ENCODE measurements at places on chromosomes 3 and 15.

DNA sequence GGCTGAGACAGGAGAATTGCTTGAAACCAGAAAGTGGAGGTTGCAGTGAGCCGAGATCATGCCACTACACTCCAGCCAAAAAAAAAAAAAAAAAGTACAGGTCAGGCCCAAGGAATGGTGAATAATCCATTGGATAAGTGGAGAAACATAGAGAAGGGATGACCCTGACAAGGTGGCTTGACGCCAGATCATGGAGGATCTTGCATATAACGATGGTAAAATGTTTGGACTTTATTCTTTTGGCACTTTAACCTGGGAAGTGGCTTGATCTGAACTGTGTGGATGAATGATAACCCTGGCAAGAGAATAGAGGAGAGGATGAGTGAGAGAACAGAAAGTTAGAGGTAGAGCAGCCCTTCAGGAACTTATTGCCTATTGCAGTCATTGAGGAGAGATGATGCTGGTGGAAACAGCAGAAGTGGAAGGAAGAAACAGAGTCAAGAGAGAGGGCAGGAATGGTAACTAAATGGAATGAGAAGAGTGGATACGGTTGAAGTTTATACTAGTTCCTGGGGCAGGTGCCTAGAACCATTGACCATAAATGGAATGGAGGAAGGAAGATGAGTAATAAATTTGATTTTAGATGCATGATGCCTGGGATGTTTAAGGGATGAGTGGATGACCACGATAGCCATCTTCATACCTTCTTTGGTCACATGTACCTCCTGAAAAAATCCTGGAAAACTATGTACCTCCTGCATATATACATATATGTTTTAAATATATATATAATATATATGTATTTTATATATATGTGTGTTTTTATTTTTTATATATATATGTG is 57.8 kb downstream of the BLM start:
- DNase-seq = no peak

GRCh38 chr3:4047366-4047765 is 248.1 kb downstream of the LRRN1 start:
- DNase-seq = no peak

- DNase-seq = no peak
Measured at GRCh38 chr3:89560568-89560967, 453.1 kb downstream of the EPHA3 start.

DNA sequence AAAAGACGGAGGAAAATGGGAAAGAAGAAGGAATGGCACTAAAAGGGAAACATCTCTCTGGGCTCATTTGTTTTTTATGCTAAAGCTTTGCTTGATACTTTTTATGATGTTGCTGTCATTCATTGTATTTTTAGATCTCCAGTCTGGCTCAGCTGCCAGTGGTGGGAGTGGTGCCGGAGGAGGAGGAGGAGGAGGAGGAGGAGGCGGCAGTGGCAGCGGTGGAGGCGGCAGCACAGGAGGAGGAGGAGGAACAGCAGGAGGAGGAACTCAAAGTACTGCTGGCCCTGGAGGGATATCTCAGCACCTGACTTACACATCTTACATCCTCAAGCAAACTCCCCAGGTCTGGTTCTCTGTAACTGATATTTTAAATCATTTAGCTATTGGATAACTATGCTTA is 49.6 kb downstream of the MAP6D1 start:
- no peak for DNase-seq

DNA sequence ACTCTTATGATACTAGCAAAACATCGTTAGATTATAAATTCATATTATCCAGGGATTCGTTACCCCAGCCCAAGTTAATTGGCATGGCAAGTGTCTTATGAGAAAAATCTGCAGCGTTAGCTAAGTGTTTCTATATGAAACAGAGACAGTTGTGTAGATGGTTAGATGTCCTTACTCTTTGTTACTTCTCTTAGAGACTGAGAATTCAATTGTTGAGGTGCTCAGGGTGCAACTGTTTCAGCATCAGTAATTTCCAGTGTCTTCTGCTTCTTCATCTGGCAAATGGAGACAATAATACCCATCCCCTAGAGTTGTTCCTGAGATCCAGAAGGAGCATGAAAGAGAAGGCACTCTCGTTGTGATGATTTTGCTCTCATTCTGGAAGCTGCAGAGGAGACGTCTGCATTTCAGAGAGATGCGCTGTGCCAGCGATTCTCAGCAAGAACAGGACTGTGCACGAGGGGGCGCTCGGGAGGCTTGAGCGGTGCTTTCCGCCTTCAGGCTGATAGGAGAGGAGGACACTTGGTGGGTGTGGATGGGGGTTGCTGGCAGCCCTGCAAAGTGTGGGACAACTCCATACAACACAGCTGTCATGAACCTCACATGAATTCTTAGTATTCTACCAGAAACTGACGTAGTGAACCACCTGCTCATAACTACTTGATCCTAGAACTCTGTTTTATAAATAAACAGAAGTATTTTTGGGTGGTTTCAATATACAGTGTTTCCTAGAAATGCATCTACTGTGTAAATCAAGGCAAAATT is 39.7 kb upstream of the SPSB4 start:
- peak; percentile 65 for DNase-seq

DNA sequence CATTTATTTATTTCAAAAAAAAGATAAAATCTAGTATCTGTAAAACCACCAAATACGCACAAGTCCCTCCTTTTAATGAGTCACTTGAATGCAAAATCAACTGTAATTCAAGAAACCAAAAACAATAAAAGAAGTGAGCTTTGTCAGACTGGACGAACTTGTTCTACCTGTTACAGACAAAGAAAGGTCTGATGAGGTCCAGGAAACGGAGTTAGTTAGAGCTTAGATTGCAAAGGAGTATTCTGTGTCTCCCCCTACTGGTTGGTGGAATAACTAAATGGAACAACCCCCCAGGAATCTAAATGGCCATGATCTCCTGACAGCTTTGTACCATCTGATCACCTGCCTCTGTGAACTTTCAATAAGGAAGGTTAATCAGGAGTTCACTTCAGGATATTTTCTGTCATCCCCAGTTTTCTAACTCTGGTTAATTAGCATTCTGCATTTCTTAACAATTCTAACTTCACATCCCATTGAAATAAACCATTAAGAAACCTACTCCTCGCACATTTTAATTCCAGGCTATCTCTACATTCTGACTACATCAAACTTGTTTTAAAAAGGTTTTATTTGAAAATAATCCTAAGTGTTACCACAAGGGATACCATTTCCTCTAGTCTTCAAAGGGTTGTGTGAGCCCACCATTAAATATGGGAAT is 333.0 kb upstream of the SATB1 start:
- DNase-seq = no peak

DNA sequence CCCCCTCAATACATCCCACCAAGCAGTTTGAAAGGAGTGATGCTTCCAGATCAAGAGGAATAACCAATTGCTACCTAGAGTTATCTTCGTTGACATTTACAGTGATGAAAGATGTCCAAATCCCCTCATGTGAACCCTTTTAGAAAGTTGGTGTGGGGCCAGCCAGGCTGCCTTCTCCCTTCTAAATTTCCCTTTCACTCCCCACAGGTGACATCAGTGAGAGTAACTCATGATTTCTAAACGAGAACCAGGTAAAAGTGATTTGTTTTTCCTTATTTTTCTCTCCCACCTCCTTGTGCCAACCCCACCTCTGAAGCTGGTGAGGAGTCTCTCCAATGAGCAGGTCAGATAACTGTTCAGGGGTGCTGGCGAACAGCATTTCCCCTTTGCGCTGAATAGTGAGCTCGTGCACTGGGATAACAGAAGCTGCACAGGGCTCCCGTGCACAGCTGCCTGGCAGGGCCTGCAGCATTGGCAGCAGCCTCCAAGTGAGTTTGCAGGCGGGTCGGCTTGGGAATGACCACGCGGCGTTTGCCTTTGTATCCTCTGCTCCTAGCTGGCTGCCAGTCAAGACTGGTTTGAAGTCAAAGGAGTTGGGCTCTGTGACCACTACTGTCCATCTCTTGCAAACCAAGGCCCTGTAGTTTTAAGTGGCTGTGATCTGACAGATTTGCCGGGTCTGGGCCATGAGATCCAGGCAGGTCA is 70.2 kb upstream of the CORO2B start:
- DNase-seq = no peak

DNA sequence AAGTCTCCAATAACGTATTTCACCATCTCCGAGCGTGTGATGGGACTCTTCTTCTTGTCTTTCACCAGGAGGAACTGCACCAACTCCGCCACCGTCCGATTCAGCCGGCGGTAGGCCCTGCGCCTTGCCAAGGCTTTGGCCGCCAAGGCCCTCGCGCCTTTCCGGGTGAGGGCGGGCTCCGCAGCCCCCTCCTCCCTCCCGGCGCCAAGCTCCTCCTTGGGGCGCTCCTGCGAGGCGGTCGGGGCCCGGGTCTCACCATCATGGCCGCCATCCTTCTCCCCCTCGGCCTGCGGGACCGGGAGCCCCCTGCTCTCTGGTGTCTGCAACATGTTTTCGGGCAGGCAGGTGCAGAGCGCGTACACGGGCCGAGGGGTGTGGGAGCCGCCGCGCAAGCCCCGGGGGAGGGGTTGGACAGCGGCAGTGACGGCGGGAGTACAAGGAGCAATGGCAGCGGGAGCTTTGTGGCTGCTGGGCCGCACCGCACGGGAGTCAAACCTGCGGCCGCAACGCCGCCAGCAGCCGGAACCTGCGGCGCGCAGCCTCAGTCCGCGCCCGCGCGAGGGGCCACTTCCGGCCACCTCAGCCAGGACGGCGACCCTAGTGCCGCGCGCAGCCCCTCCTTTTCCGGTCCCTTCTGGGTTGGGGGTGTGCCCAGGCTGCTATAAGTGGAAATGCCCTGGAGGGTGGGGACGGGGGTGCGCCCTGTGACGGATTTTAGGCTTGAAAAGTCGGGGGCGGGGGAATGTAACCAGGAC is at the start of gene MAGEF1:
MAGEF1 (minus strand) TSS at position 572 of the 755 bp plus-strand sequence; CDS start at position 329, 243 bp downstream.
- peak; percentile 55 for DNase-seq

GRCh38 chr15:39471785-39472574 is 108.9 kb upstream of the THBS1 start:
- no peak for DNase-seq

DNA sequence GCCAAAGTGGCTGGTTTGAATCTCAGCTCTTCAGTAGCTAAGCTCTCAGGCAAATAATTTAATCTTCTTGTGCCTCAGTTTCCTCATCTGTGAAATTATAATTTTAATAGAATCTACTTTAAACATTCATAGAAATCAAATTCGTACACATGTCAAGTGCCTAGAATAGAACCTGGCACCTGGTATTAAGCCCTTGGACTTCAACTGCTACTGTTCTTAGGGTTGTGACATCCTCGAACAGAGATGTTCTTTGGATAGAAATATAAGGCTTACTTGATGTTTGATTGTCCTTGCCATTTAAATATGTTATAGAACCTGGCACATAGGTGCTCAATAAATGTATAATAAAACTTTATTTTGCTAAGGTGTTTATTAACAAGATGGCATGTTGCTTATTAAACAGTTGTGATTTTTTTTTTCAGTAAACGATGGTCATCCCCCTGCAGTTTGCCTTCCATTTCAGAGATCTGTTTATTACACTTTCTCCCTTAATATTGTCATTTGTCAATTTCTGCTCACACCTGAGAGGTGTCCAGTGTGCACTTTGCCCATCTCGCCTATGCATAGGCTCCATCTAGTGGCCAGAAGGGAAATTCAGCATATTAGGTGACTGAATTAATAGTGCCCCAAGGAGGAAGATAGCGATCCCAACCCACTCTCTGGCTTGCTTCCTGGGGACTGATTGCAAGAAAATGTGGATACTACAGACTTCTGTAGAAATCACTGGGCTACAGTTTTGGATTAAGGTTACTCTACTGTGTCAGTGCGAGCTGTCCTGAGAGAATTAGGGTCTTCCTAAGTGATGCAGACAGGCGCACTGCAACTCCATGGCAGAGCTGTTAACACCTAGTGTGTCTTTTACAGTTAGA is 10.7 kb downstream of the IGF1R start:
- no peak for DNase-seq

- DNase-seq = no peak
Measured at GRCh38 chr3:131356006-131356595, 25.5 kb upstream of the NUDT16 start.

GRCh38 chr15:76140074-76140464 is 80.3 kb downstream of the TMEM266 start:
- DNase-seq = no peak

GRCh38 chr3:81684751-81685395 is 76.6 kb downstream of the GBE1 start:
- no peak for DNase-seq

DNA sequence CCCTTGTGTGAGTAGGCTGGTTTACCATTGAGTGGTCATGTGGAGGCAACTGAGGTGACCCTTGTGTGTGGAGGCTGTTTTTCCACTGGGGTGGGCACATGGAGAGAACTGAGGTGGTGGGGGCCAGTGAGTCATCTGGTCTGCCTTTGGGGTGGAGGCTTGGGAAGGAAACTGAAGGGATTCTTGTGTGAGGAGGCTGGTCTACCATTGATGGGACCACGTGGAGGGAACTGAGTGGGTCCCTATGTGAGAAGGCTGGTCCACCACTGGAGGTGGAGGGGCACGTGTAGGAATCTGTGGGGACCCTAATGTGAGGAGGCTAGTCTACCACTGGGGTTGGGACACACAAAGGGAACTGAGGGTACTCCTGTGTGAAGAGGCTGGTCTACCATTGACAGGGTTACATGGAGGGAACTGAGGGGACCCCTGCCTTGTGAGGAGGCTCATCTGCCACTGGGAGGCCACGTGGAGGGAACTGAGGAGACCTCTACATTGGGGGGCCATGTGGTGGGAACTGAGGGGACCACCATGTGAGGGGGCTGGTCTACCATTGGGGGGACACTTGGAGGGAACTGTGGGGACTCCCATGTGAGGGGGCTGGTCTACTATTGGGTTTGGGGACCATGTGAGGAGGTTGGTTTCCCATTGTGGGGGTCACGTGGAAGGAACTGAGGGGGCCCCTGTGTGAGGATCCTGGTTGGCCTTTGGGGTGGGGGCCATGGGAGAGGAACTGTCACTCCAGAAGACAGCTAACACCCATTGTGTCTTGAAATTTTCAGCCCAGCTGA is 164.5 kb downstream of the WNT7A start:
- DNase-seq = no peak

DNA sequence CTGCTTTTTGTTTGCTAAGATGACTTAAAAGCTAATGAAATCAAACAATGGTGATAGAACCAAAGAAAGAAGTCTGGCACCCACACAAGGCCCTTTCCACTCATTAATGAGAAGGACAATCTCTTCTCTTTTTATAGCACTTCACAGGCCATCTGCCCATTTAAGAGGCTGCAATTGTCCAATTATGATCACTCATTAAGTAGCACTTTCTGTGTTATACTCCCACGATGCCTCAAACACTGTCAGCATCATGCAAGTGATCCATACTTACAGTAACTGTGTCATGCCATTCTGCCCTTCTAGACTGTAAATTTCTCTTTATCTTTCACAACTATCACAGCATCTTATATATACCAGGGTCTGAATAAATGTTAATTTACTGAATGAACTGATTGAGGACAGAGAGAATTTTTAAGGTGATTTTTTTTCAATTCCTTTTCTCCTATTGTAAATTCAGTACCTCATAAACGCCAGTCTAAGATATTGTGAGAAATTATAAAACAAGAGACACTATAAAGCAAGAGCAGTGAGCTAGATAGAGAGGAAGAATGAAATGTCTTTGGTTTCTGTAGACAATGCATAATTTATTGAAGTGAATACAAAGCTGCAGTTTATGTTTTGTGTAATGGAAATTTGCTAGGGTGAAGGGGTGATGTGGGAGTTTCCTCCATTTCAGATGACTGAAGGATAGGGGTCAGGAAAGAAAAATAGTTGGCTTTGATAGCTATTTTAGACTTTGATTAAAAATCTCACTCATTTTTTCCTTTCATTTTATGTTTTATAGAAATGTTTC is 17.3 kb downstream of the CD200 start:
- no peak for DNase-seq
